ENCODE measurements at places on chromosomes 5 and 9. TPM values are rescaled to one million over a fixed set of nuclear protein-coding genes. Genes with fewer than 3 reads are reported as not detected.

DNA sequence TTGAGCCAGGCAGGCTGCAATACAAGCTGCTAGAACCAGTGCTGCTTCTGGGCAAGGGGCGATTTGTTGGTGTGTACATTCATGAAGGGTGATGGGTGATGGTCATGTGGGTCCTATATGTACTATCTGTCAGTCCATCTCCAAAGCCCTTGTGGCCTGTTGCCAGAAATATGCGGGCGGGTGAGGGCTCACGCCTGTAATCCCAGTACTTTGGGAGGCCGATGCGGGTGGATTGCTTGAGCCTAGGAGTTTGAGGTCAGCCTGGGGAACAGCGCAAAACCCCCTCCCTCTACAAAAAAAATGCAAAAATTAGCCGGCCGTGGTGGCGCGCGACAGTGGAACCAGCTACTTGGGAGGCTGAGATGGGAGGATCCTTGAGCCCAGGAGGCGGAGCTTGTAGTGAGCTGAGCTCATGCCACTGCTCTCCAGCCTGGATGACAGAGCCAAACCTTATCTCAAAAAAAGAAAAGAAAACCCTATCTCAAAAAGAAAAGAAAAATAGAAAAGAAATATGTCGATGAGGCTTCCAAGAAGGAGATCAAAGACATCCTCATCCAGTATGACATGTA, 45.0 kb upstream of the KLF4 start:
- no peak for DNase-seq

- DNase-seq, result no peak
Measured at GRCh38 chr5:21774281-21774680, 1078.9 kb downstream of the CDH12 start.

The SLC9A3 gene
- total RNA-seq, result 78.8 TPM

DNA sequence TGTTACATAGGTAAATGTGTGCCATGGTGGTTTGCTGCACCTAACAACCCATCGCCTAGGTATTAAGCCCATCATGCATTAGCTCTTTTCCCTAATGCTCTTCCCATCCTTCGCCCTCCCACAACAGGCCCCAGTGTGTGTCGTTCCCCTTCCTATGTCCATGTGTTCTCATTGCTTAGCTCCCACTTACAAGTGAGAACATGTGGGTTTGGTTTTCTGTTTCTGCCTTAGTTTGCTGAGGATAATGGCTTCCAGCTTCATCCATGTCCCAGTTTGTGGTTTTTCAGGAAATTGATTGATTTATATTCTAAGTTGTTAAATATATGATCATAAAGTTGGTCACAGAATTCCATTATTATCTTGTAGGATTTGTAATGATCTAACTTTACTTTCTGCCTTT, 85.3 kb upstream of the CAST start:
- DNase-seq, result no peak

- DNase-seq, result no peak
Measured at GRCh38 chr5:111948092-111948841, 191.3 kb upstream of the NREP start.

GRCh38 chr9:19470981-19471650, 62.3 kb downstream of the ACER2 start:
- no peak for DNase-seq

GRCh38 chr5:16644301-16644889, 27.6 kb upstream of the RETREG1 start:
- no peak for DNase-seq

The TICAM2 gene
- total RNA-seq, result 1.2 TPM

- DNase-seq, result no peak
Measured at GRCh38 chr5:5192681-5193080, 52.6 kb downstream of the ADAMTS16 start.

DNA sequence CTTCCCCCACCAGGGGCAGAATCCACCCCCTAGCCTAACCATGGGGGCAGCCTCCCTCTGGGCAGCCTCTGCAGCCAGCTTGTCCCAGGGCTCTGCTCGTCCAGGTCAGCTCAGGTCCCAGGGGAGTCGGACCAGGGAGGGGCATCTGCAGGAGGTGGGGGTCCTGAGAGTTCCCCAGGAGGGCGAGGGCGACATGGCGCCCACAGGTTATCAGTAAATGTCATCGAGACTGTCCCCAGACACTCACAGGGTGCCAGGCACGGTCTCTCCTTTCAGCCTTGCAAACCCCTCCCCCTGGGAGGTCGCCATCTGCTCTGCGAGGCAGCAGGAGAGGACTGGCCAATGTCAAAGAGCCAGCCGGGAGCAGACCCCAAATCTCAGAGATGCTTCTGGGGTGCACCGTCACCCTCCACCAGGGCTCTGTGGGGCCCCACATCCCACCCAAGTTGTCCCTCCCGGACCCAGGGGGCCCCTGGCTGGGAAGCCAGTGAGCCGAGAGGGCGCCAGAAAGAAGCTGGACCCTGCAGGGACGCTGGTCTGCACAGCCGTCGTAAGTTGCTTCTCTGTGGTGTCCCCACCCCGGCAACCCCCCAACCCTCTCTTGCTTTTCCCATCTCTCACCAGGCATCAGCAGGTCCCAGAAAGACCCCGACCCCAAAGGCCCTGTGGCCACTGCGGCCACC, 69.3 kb downstream of the NTNG2 start:
- no peak for DNase-seq
